ENCODE measurements at places on chromosomes 1 and 21.

- DNase-seq, result no peak
Observed at GRCh38 chr1:205122489-205122882, 708 bp upstream of the RBBP5 start.

GRCh38 chr1:168467452-168467851, 76.3 kb downstream of the XCL2 start:
- no peak for DNase-seq

GRCh38 chr1:160124705-160125478, 9.3 kb downstream of the ATP1A2 start:
- peak; percentile 58 for DNase-seq

- no peak for DNase-seq
Observed at GRCh38 chr1:218475275-218475674, 130.1 kb downstream of the TGFB2 start.

- no peak for DNase-seq
Observed at GRCh38 chr1:49728377-49728776, 295.4 kb downstream of the AGBL4 start.

DNA sequence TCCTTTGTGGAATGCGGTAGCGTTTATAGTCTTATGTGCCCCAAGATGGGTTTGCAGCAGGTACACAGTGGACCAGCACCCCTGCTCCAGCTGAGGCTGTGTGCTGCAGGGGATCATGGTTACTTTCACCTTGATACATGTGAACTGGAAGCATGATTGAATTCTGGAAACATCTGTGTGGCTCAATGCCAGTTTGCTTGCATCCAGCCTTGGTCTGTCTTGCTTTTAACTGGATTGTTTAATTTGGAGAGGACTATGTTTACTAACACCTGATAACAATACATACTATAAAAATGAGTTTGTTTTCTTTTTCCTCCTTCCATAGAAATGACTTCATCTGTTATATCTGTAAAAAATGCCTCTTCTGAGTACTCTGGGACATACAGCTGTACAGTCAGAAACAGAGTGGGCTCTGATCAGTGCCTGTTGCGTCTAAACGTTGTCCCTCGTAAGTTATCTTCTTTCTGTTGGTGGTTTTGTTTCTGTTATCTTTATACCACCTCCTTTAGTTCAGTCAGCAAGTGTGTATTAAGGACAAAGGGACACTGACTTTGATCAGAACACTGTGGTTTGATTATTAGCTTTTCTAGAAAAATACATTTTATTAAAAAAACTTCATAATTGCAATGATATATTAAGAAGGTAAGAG, 47.7 kb downstream of the CXADR start:
- no peak for DNase-seq

GRCh38 chr1:29630756-29631155, 394.4 kb downstream of the PTPRU start:
- DNase-seq, result no peak

DNA sequence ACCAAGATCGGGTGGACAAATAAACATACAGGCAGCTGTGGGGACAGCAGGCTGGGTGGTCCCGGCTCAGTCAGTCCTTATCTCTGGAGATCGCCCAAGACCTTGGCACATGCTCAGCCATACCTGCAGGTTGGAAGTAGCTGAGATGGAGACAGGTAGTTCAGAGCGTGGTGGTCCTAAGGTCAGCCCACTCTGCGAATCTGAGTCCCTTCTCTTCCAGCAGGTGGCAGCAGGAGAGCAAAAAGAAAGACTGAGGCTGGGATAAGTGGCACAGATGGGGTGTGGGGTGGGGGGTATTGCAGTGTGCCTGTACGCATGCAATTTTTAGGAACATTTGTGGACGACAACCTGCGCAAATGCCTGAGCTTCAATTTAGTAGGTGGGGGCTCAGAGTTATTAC, 104.9 kb downstream of the TENT5C start:
- DNase-seq, result no peak

GRCh38 chr1:41806472-41807155, 112.1 kb downstream of the HIVEP3 start:
- DNase-seq, result no peak

DNA sequence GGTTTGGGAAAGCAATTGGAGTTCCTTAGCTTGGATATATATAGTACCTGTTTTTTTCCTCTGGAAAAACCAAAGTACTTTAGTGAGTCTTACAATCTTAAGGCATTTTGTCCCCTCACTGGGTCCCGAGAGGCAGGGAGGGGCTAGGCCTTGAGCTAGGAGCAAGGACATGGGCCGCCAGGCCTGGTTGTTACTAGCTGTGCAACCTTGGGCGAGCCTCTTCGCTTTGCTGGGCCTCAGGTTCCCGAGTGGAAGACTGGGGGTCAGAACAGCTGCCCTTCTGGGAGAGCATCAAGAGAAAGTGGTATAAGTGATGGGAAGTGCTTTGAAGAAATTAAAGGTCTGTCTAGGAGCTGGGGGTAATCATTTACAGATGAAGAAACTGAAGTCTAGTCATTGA, 553.2 kb downstream of the KIF26B start:
- DNase-seq, result no peak

DNA sequence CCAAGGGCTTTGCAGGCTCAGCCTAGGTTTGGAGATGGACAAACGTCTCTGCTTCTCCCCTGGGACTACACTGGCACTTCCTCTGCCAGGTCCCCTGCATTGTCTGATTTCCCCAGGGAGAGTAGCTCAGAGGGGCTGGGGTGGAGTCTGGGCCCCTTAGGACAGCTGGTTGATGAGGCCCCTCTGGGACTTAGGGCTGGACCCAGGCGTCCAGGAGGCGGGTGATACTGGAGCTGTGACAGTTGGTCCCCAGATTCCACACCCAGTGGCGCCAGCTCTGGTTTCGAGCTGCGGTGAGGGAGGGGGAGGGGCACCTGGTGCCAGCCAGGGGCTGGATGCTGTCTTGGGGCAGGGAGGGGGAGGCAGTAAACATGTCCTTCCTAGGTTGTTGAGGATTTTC, 7.4 kb upstream of the MEX3A start:
- no peak for DNase-seq

- DNase-seq, result no peak
Observed at GRCh38 chr1:92859400-92860039, 27.7 kb downstream of the RPL5 start.

All from stromal cell of bone marrow (primary cell).